ENCODE measurements at places on chromosomes 13 and 19.

DNA sequence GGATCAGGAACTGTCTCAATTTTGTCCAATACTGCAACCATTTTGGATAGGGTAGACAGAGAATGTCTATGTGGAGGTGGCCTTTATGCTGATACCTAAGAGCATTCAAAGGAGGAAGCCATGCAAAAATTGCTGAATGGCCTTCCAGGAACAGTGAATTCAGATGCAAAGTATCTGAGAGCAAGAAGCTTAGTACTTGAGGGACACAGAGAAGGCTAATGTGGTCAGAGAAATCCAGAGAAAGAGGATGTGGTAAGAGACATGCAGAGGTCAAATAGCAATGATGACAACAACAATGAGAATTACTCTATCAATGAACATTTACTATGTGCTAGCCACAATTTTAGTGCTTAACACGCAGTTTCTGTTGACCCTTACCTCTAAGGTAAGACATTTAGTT is 785.6 kb upstream of the KLHL1 start:
- DNase-seq = no peak

DNA sequence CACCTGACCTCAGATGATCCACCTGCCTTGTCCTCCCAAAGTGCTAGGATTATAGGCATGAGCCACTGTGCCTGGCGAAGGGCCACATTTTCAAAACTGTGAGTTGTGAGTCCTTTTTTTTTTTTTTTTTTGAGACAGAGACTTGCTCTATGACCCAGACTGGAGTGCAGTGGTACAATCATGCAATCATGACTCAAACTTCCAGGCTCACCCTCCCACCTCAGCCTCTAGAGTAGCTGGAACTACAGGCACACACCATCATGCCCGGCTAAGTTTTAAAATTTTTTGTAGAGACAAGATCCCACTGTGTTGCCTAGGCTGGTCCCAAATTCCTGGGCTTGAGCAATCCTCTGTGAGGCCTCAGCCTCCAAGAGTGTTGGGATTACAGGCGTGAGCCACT is 3.8 kb upstream of the MYPOP start:
- no peak for DNase-seq

DNA sequence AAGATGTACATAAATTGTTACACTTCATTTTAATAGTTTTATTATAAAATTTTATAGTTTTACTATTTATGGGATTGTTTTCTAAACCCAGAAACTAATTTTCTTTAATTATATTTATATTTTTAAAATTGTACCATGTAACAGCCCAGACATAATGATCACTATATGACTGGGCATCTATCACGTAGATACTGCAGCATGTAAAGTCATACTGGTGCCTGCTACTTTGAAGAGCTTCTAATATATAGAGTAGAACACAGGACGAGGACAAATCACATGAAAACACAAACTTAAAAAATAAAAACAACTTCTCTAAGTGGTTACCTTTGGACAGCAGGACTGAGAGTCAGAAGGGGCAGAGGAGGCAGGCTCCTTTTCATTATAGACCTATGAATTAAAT is 5.3 kb downstream of the ELF1 start:
- no peak for DNase-seq

- no peak for DNase-seq
Measured at GRCh38 chr13:98133946-98134345, 8.9 kb upstream of the FARP1 start.

GRCh38 chr13:108226184-108226583 is 8.0 kb downstream of the ABHD13 start:
- no peak for DNase-seq

DNA sequence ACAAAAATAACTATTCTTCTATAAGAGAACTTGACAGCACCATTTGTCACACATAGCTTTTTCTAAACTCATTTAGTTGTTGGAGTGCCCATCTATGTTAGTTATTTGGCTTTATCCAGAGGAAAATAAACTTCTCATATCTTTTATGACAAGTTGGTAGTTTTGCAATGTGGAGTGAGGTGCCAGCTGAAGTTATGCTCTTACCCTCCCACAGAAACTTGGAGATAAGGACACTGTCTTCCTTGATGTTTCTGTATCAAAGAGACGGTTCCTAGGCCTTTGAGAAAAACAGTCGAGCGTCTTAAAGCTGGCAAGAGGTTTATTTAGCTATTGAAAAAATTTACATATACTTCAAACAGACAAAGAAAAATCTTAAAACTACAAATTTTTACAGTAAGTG is 1079.7 kb downstream of the SLITRK1 start:
- no peak for DNase-seq
